ENCODE measurements at places on chromosomes 16 and 17.

GRCh38 chr17:69763503-69763902 is 311.5 kb upstream of the KCNJ16 start:
- no peak for DNase-seq

GRCh38 chr16:29290631-29291247 is 115.8 kb downstream of the NPIPB11 start:
- DNase-seq = peak; percentile 81

- DNase-seq = peak; percentile 41
Measured at GRCh38 chr16:13453938-13454553, 465.9 kb upstream of the ERCC4 start.

DNA sequence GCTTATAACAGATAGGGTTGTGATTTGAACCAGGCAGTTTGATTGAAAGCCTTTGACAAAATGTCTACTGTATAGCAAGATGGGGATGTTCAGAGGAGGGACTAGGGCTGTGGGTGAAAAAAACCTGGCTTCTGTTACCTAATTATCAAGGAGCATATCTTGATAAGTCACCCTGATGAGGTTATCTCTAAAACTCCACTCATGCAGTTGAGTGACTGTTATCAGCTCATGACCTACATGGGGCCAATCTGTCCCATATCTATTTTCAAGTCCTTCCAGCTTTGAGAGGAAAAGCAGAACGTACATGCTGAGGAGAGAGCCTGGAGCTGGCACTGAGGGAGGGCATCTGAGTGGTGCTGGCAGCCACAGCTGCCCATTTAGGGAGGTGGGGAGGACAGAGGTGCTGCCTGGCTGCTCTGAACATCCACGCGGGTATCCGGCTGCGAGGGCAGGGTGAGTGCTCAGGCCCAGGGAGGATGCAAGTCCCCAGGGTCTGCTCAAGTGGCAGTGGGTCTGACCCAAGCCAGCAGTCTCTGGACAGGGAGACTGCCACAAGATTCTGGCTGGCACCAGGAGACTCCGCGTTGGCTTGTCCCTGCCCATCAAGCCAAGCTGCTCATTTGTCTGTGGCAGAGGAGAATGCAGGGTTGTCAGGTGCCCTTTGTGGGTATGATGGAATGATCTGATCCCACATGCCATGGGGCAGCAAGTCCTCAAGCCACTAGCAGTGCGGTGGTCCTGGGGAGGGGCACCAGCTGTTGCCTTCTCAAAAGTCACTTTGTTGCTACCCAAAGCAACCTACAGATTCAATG is 29.2 kb downstream of the ATPAF2 start:
- DNase-seq = no peak

DNA sequence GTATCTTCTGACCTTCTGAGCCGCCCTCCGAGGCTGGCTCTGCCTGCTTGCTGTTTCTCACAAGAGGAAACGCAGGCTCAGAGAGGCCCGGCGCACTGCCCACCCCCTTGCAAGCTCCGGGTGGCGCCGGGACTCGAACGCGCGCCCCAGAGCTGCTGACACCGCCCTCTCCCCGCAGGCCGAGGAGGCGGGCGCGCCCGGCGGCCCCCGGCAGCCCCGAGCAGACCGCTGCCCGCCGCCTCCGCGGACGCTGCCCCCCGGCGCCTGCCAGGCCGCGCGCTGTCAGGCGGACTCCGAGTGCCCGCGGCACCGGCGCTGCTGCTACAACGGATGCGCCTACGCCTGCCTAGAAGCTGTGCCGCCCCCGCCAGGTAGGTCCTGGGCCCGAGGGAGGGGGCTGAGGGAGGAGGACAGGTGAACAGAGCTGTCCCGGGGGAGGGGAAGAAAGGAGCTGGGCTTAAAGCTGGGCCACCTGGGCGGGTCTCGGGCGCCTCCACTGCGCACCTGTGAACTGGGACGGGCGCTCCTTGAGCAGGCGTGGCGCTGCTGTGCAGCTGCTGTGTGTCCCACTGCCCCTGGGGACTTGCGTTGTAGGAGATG is 18.2 kb downstream of the WFDC1 start:
- no peak for DNase-seq

DNA sequence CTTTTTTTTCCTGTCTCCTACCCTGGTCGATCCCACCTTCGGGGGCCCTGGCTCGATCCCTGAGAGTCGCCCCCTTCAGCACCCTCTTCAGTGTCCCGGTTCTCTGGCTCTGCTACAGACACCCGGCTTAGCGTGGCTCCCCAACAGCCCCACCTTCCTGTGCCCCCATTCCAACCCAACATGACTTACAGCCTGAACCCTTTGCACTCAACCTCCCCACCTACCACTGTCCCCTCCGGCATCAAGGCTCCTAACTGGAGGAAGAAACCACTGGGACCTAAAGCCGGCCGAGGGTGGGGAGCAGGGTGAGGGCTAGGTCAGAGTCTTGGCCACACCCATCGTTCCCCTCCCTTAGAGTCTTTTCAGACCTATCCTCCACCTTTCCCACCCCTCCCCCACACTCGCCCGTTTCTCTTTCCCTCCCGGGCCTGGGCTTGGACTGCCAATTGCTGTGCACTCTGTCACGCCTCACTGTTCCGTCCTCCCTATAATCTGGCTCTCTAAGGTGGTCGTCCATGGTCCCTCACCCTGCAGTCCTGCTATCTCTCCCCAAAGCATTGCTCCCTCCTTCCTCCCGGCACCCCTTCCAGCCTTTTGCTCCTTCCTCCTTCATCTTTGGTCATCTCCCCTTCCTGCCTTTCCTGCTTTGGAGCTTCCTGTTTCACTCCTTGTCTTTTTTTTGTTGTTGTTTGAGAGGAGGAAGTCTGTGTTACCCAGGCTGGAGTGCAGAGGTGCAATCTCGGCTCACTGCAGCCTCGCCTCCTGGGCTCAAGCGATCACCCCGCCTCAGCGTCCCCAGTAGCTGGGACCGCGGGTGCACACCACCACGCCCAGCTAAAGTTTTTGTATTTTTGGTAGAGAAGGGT is 890 bp upstream of the CLDN7 start:
- no peak for DNase-seq

GRCh38 chr16:85987750-85988078 is 88.8 kb downstream of the IRF8 start:
- no peak for DNase-seq

GRCh38 chr16:26015776-26016175 is 324.0 kb downstream of the HS3ST4 start:
- DNase-seq = no peak

DNA sequence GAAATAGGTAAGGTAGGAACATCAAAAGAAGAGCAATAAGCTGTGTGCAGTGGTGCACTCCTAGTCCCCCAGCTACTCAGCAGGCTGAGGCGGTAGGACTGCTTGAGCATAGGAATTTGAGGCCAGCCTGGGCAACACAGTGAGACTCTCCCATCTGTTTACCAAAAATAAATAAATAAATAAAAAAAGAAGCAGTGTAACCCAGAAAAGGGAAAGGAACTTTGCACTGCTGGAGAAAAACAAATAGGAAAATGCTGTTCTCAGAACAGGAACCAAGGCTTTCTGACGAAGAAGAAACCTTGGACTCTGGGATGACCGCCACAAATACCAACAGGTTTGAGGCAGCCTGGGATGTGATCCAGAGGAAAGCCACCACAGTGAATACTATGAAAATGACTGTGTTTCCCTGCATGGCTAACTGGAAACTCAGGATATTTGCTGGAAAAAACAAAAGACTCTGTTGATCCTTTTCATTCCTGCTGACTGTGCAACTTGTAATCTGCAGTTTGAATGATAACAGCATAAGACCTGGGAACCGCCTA is 41.2 kb downstream of the TTC19 start:
- DNase-seq = no peak

- no peak for DNase-seq
Measured at GRCh38 chr17:7739746-7740145, 22.2 kb downstream of the DNAH2 start.

Data from NB4 (cell line).